AG08396 (cell line): ENCODE measurements at places on chromosomes 2 and 18.

GRCh38 chr2:223597076-223597475, 5.1 kb downstream of the SCG2 start:
- no peak for DNase-seq

DNA sequence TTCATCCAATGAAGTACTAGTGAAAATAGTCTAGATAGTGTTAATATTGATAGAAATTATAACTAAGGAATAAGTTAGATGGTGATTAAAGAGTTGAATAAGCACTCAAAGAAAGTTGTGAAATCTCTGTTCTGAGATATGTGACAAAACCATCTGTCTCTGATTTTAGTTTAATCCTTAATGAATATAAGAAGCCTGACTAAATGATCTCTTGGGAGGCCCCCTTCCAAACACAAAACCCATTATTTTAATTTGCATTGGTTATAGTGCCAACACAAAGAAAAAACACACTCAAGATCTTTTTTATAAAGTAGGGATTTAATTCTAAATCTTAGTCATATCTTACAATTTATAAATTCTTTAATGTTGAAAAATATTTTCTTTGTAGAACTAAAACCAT, 34.0 kb downstream of the SCN2A start:
- no peak for DNase-seq

- DNase-seq: no peak
These were observed 568.5 kb upstream of the SOX11 start for GRCh38 chr2:5123582-5124196.

DNA sequence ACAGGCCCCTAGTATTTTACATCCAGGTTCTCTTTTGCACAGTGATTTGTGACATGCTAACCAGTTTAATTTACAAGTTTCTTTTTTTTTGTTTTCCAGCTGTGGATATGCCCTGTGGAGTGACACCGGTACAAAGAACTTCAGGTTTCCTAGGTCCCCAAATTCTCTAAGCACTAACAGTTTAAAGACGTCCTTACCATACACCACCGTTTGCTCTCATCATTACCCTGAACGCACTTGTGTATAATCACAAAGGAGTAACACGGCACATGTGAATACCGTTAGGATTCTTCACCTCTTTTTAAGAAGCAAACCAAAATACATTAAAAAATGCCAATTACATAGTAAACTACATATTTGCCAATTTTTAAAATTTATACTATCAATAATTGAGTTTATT, 853 bp downstream of the LANCL1 start:
- DNase-seq: no peak

- DNase-seq: no peak
These were observed 71.5 kb upstream of the SCN7A start for GRCh38 chr2:166565501-166565900.

DNA sequence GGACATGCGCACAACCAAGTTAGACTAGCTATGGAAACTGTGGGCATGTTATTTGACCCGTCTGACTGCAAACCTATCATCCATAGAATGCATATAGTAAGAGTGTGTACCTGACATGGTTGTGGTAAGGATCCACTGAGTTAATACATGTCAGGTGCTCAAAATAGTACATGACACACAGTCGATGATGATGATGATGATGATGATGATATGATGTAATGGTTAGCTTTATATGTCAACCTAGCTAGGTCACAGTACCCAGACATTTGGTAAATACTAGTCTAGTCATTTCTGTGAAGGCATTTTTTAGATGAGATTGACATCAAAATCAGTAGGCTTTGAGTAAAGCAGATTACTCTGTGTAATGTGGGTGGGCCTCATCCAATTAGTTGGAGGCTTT, 204.1 kb downstream of the AFF3 start:
- no peak for DNase-seq

DNA sequence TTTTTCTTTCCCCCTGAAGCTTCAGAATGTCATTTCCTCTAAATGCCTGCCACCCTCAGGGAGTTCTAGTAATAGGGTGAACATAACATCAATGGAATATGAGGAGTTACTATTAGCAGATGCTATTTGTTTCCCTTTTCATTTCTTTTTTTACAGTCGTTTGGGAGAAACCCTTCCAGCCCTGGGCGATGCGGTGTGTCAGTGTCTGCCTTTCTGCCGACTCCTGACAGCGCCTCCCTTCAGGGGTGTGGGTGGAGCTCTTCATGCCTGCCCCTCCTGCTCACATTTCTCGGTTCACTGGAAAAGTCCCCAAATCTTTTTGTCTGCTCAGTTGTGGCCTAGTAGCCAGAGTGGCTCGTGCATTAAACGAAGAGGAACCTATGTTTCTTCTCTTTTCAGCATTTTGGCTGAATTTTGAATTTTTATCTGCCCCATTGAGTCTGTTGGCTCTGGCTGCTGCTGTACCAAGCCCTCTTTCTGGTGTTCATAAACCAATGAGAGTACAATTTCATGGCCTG, 72.3 kb downstream of the FMNL2 start:
- DNase-seq: peak; percentile 74

GRCh38 chr2:159034713-159035112, 66.3 kb downstream of the TANC1 start:
- no peak for DNase-seq

- DNase-seq: no peak
These were observed 68.7 kb upstream of the LYPD6 start for GRCh38 chr2:149261692-149262091.

GRCh38 chr2:36463365-36463764, 107.8 kb downstream of the CRIM1 start:
- no peak for DNase-seq

GRCh38 chr2:165969227-165969626, 15.7 kb upstream of the TTC21B start:
- DNase-seq: no peak

GRCh38 chr2:102041351-102041750, 49.6 kb downstream of the IL1R2 start:
- DNase-seq: no peak

DNA sequence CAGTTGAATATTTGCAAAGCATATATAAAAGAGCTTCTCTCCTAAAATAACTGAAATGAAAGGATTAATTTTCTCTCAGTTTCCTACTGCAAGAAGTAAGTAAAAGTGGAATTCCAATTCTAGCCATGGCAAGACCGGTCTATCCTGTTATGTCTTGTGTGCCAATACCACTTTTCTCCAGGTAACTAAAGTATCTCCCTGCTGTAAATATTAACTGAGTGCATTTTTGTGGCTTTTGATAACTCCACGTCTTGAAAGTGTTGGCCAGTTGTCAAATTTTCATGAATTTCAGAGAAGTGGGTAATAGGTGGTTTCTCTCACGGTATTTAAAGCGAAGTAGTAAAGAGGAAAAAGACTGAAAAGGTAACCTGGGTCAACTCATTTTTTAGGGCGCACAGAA, 225.9 kb downstream of the NEDD4L start:
- no peak for DNase-seq

DNA sequence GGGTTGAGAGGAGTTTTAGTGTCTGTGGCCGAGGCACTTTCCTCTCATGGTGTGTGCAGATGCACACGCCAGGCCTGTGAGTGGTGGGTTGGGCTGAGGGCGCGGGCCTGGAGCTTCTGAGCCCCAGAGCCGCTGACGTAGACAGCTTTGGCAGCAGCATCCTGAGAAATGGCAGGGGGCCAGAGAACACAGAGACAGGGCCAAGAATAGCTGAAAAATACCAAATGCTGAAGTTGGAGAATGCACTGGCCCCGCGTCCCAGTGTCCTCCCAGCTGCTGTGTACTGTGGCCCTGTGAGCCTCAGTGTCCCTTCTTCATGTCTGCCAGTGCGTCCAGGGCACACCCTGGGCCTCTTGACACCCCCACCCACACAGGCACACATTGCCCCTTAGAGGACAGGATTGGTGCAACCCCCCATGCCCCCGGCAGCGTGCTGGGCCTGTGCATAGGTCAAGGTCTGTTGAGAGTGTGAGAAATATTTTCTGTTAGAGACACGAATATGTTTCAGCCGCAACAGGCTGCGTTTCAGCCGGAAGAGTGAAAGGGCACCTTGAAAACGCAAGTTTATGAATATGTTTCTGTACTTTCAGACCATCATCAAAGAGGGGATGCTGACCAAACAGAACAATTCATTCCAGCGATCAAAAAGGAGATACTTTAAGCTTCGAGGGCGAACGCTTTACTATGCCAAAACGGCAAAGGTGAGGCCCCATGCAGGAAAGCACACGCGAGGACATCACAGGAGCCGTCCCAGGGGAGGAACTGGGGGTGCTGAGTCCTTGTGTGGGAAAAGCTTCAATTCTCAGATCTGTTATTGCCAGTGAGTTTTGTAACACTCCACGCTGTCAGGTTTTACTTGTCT, 33.6 kb downstream of the DGKD start:
- peak; percentile 88 for DNase-seq

DNA sequence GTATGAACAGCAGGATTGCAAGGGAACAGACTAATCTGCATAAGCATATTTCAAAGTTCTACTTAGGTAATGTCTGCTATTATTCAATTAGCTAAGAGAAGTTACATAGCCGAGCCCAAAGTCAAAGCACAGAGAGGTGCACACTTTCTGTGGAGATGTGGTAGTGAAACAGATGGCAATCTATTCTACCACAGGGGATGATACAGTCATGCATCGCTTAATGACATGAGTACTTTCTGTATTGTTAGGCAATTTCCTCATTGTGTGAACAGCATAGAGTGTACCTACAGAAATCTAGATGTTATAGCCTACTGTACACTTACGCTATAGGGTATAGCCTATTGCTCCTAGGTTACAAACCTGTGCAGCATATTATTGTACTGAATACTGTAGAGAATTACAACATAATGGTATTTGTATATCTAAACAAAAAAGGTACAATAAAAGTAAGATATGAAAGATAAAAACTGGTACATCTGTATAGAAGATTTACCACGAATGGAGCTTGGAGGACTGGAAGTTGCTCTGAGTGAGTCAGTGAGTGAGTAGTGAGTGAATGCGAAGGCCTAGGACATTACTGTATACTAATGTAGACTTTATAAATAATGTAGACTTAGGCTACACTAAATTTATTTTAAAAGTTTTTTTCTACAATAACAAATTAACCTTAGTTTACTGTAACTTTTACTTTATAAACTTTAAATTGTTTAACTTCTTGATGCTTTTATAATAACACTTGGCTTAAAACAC, 197.6 kb downstream of the MBD5 start:
- DNase-seq: no peak

DNA sequence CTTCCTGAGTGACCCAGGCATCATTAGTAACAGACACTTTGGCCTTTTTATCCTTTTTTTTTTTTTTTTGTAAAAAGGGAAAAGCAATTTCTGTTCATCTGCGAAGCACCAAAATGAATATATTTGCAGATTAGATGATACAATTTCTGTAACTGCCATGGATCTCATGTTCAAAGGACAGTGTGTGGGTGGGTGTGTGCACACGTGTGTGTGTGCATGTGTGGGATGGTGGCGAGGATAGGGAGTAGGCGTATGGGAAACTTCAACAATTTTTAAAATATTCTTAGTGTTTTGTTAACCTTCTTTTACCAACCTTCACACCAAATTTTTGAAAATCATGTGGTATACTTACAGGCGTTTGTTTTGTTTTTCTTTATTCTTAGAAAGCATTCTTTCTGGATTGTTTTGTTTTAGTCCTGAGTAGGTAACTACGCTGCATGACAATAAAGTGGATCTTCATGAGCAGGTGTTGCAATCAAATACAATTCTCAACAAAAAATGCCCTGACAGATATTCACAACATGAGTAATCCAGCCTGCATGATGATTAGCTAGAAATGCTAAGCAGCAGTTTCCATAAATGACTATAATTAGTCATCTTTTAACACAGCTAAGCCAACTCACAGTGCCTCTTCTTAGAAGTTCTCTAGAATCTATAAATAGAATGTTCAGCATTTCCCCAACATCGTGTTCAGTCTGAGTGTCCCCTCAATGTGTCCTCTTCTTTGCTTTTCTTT, 53.5 kb upstream of the RMDN2 start:
- peak; percentile 39 for DNase-seq

DNA sequence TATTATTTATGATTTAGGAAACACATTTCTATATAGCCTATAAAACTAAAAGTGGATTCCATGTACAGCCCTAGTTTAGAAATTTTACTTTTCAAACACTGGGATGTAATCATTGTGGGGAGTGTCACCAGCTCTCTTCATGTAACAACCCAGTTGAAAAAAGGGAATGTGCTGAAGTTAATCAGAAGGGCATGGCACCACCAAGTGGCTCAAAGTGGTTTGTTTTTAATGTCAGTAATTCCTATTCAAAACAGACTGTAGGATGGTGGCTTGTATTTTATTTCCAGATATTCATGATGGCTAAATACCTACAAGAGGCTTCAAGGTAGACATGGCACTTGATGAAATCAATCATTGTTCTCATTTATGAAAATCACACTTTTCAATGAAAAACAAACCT, 58.1 kb upstream of the TMEM182 start:
- peak; percentile 16 for DNase-seq

DNA sequence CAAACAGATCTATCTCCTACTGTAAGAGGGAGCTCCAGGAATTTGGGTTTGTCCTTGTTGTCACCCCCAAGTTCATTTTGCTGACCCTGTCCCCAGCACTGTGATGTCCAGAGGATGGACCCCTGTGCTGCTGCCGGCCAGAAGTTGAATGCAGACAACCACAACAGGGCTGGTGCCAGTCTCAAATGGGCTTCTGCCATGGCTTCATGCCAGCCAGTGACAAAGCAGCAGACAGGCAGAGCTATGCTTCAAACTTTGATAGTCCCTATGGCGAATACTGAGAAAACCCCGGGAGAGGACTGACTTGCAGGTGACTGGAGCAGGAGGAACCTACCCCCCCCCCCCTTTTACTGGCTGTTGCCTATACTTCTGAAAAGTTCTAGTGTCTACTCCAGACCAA, 3.2 kb downstream of the SMAD7 start:
- DNase-seq: no peak

DNA sequence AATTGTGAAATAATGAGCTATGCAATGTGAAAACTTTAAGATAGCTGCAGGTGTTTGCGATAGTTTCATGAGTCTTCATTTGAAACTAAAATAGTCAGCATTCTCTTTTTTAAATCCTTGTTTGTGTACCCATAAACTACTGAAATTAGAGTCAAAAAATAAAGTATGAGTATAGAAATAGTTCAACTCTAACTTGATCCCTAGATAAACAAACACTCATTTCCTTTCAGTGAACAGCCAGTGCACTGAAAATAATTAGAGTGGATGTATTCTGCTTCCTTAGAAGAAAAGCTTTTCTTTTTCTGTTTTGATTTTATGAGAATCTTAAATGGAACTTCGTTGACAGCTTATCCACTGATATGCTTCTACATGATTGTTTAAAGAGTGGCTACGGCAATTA, 1033.4 kb downstream of the SOCS6 start:
- DNase-seq: no peak

DNA sequence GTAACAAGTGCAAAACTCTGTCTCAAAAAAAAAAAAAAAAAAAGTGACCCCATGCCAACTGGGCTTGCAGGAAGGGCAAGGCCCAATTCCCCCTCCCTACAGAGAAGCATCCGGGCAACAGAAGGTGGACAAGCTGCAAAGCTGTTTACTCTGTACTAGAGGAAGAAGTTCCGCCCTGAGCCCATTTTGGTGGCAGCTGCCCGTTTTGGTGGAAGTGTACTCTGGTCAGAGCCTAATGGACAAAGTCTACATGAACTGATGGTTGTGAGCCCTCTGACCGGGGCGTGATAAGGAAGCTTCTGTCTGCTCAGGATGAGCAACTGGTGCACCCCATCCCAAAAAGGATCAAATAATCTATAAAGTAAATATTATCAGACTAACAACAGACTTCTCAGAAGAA, 65.0 kb downstream of the TRAPPC8 start:
- no peak for DNase-seq

GRCh38 chr2:136645236-136645828, 120.0 kb upstream of the THSD7B start:
- no peak for DNase-seq

GRCh38 chr2:42998721-42999120, 206.3 kb upstream of the HAAO start:
- DNase-seq: no peak
